Natural killer cell (primary cell): ENCODE measurements at places on chromosomes 2 and 18. TPM values are rescaled to one million over a fixed set of nuclear protein-coding genes. Genes with fewer than 3 reads are reported as not detected.
A peak's percentile ranks its signal among the peaks of the same experiment; 100 is the strongest.

Gene MBD1
- 106 TPM for total RNA-seq

Gene GULP1
- total RNA-seq = not detected

Gene ABCG8
- not detected for total RNA-seq

Gene COL5A2
- 0.68 TPM for total RNA-seq

Gene MC4R
- total RNA-seq = not detected

Gene DSG1
- not detected for total RNA-seq

Gene GAREM1
- not detected for total RNA-seq

Gene SLC19A3
- not detected for total RNA-seq

Gene ASAP2
- 1.8 TPM for total RNA-seq

Gene PDK1
- 17.3 TPM for total RNA-seq

DNA sequence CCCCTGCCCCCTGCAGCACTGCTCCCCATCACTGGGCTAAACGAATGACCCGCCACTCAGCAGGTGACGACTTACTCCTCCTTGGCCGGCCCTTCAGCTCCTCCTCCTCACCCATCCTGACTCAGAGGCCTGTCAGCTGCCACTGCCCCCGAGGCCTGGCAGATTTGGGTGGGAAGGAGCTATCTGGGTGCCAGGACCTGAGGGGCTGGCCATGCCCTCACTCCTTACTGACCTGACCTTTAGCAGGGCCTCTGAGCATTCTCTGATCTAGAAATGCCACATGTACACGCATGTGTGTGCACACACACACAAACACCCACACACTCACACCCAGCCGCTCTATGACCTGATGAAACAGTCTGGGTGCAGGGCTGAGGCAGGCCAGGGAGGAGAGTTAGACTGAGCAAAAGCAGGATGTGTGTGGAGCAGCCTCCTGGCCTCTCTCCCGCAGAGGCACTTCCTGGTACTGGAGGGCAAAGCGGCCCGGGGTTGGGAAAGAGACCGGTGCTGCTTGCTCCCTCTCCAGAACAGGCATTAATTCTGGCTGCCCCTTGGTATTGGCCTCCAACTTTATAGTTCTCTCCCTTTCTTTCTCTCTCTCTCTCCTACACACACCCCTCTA is 68.0 kb downstream of the ZFP36L2 start:
- no peaks in the 10 kb centered on the region for H3K36me3 ChIP-seq
- H3K27ac ChIP-seq = peak overlapping the region; percentile 97
- H3K27me3 ChIP-seq = no peaks in the 10 kb centered on the region
- H3K4me1 ChIP-seq = peaks cover 76% of the 10 kb centered on the region

DNA sequence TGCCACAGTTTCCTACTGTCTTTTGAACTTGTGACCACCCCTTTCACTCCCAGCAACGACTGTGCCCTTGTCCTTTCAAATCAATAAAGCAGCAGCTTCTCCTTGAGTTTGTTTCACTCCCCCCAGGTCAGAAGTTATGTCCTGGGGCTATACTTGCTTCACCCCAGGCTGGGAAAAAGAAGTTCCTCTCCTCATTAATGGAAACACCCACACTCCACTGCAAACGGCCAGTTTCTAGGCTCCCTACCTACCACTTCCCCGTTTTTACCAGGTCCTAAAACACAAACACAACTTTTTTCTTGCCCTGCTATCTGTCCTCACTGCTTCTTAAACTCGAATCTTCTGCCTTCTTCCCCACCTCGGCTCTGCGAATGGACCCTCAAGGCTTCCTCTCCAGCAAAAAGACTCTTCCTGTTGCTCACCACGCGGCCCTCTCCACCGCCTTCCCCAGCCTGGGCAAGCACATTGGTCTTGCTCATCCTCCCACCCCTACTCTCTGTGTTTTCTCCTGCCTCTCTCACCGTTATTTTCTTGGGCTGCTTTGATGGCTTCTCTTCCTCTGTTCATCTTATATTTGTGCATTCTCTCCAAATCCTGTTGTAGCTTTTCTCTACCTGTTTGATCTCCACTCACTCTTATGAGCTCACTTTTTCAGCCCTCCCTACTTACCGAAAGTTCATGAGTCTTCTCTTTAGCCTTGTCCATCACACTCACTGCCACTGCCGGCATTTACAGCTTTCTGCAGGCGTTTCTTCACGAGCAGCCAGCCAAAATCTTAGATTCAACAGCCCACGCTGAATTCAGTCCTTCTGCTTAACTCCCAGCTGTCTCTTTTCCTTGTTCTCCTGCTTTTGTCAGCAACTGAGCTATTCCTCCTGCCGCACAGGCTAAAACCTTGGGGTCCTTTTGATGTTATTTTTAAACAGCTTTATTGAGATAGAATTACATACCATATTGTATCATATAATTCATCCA is 7.0 kb upstream of the SP5 start:
- DNase-seq = no peak
- no peak overlapping the region for H3K4me3 ChIP-seq

- DNase-seq = no peak
- H3K4me1 ChIP-seq = no peaks in the 10 kb centered on the region
- no peak overlapping the region for H3K27ac ChIP-seq
- no peaks in the 10 kb centered on the region for H3K36me3 ChIP-seq
- H3K4me3 ChIP-seq = no peak overlapping the region
These were observed 225.8 kb downstream of the RNF152 start for GRCh38 chr18:61666876-61667590.

DNA sequence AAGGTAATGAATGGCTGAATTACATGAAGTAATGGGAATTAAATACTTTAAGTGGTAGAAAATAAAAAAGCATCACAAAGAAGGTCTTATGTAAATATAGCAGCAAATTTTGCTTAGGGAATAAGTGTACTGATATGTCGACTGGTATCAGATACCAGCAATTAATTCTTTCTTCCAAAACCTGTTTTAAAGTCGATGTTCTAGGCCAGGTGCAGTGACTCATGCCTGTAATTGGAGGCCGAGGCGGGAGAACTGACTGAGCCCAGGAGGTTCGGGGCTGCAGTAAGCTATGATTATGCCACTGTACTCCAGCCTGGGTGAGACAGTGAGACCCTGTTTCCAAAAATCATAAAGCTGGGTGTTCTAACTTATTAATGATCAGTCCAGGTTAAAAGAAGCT is 30.3 kb downstream of the SP3 start:
- no peaks in the 10 kb centered on the region for H3K27me3 ChIP-seq
- peaks cover 8% of the 10 kb centered on the region for H3K36me3 ChIP-seq
- H3K4me1 ChIP-seq = peaks cover 21% of the 10 kb centered on the region

DNA sequence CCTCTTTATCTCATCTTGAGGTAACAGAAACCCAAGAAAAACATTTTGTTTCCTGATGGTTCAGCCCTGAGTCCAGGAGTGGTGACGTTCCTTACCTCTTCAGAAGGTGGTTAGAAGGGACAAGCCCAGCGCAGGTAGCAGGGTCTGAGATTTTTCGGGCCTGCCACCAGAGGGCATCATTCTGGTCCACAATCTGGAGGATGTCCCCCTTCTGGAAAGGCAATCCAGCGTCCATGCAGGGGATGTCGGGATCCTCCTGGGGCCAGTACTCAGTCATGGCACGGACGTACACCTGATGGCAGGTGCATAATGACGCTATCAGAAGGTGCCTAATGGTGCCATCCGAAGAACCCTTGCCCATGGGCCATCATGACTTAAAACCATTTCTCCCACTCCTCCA is 17.7 kb downstream of the MPP4 start:
- no peak overlapping the region for H3K27ac ChIP-seq
- peaks cover 2% of the 10 kb centered on the region for H3K27me3 ChIP-seq
- no peak overlapping the region for H3K4me3 ChIP-seq
- H3K4me1 ChIP-seq = no peaks in the 10 kb centered on the region
- H3K36me3 ChIP-seq = no peaks in the 10 kb centered on the region

DNA sequence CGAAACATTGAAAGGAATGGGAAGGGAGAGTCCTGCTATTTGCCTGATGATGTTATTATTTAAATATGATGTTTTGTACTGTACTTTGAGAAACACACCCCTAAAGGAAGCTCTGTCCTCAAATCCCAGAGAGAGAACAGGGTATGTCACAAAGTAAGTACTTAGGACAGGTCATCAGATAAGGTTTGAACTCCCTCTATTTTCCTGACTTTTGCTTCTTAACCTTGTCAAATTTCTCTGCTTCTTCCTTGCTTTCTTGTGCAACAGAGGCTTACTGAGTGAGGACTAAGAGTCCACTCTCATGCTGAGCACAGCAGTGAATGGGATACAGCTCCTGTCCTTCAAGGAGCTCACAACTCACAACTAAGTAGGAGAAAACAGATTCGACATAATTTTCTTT is 3.7 kb downstream of the DGUOK start:
- no peak overlapping the region for H3K4me3 ChIP-seq
- no peaks in the 10 kb centered on the region for H3K27me3 ChIP-seq
- DNase-seq = no peak
- H3K27ac ChIP-seq = no peak overlapping the region
- peaks cover 23% of the 10 kb centered on the region for H3K4me1 ChIP-seq

- no peak overlapping the region for H3K27ac ChIP-seq
- peaks cover 24% of the 10 kb centered on the region for H3K36me3 ChIP-seq
- H3K4me3 ChIP-seq = no peak overlapping the region
These were observed 16.7 kb downstream of the LANCL1 start for GRCh38 chr2:210459880-210460279.

GRCh38 chr2:191895195-191895594 is 48.3 kb upstream of the CAVIN2 start:
- H3K36me3 ChIP-seq = no peaks in the 10 kb centered on the region
- no peaks in the 10 kb centered on the region for H3K4me1 ChIP-seq
- H3K27ac ChIP-seq = no peak overlapping the region
- DNase-seq = no peak
- H3K27me3 ChIP-seq = no peaks in the 10 kb centered on the region
- no peak overlapping the region for H3K4me3 ChIP-seq

- no peak overlapping the region for H3K4me3 ChIP-seq
- peaks cover 13% of the 10 kb centered on the region for H3K36me3 ChIP-seq
- no peaks in the 10 kb centered on the region for H3K27me3 ChIP-seq
- no peak overlapping the region for H3K27ac ChIP-seq
These were observed 4.0 kb downstream of the C2orf74 start for GRCh38 chr2:61165946-61166345.

- H3K27me3 ChIP-seq = peaks cover 2% of the 10 kb centered on the region
- H3K4me3 ChIP-seq = peak within 1 kb of the TSS; percentile 32
- peak; percentile 67 for DNase-seq
- no peaks in the 10 kb centered on the region for H3K36me3 ChIP-seq
- peak within 1 kb of the TSS; percentile 48 for H3K27ac ChIP-seq
These were observed at the start of gene GPR55 for GRCh38 chr2:230924470-230925341. Gene GPR55, minus strand, starts transcription at chr2:230925242. Its CDS starts 14,280 bp downstream, at chr2:230910962.

GRCh38 chr2:138271467-138271866 is 230.1 kb upstream of the SPOPL start:
- H3K36me3 ChIP-seq = no peaks in the 10 kb centered on the region
- no peak overlapping the region for H3K27ac ChIP-seq
- H3K4me3 ChIP-seq = no peak overlapping the region
- H3K27me3 ChIP-seq = no peaks in the 10 kb centered on the region
- no peak for DNase-seq
- no peaks in the 10 kb centered on the region for H3K4me1 ChIP-seq

DNA sequence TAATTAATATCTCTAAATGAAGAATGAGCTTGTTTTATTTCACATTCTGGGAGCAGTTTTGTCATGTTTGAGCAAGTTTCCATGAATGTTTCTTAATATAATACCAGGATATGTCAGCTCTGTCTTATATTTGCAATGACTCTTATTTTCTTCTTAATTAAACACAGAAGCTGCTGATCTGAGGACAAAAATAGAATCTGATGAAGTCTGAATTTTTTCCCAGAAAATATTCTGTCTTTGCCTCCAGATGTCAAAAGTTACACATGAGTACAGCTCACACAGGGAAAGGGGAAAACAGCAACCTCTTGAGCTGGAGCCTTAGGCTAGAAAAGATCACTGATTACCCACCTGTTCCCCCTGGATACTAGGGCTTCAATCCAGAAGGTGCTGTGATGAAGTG is 606.6 kb upstream of the SYT4 start:
- no peaks in the 10 kb centered on the region for H3K36me3 ChIP-seq
- H3K27me3 ChIP-seq = no peaks in the 10 kb centered on the region
- DNase-seq = no peak
- H3K27ac ChIP-seq = no peak overlapping the region

- no peak for DNase-seq
- H3K4me1 ChIP-seq = peaks cover 13% of the 10 kb centered on the region
- no peaks in the 10 kb centered on the region for H3K27me3 ChIP-seq
- H3K36me3 ChIP-seq = no peaks in the 10 kb centered on the region
- peak overlapping the region; percentile 74 for H3K4me3 ChIP-seq
These were observed 160.8 kb downstream of the AGPS start for GRCh38 chr2:177553176-177553884.

DNA sequence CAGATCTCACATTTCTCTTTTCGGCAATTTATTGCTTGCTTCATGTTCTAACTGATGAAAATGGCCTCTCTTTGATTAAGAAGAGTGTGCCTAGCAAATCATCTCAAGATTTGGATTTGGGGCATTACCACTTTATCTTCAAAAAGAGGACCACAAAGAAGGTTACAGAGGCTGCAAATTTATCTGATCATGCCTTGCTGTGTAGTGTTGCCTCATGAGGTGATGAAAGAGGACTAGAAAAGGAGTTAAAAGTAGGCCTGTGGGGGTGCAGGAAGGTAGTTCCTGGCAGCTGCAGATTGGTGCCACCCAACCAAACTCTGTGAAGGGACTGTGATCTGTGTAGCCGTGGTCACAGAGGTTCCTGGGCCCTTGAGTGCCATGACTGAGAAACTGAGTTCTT is 69.2 kb downstream of the PRELID3A start:
- DNase-seq = peak; percentile 4
- H3K36me3 ChIP-seq = no peaks in the 10 kb centered on the region
- peaks cover 13% of the 10 kb centered on the region for H3K4me1 ChIP-seq

DNA sequence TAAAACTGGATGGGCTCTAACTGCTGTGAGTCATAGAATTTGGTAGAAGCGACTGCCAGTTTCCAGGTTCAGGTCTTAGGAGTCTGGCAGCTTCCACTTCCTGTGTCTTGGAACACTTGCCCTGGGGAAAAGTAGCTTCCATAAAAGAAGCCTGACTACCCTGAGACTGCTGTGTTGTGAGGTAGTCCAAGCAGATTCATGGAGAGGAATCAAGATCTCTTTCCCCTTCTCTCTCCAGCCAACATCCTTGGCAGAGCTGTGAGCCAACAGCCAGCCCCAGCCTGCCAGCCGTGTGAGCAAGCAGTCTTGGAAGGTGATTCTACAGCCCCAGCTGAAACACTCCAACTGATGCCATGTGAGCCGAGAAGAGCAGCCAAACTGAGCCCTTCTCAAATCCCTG is 33.7 kb downstream of the SLC20A1 start:
- DNase-seq = no peak
- H3K27me3 ChIP-seq = no peaks in the 10 kb centered on the region
- H3K4me1 ChIP-seq = peaks cover 9% of the 10 kb centered on the region
- H3K27ac ChIP-seq = no peak overlapping the region
- no peak overlapping the region for H3K4me3 ChIP-seq

DNA sequence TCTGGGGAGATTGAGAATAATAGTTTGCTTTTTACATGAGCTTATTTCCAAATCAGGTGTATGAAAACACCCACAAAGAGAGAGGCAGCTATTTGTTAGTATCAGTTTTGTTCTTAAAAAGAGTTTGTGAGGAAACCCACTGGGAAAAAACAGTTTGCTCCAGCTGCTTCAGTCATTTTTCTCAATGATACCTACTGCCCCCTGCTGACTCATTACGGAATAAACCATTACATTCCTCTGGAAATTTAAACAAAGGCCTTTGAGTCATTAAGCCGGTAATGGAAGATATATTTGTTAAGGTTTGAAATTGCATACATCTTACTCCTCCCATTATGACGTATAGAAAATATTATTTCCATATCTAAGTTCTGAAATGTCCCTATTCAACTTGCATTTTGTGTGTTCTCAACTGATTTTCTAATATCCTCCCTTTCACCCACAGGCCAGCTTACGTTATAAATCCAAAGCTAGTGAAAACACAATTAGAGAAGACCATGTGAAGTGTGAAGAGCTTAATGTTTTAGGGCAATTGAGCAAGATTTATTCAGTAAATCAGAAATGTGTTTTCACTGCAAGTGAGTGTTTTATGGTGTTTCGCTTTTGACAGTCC is 761.6 kb downstream of the DSC3 start:
- no peaks in the 10 kb centered on the region for H3K36me3 ChIP-seq
- H3K27me3 ChIP-seq = no peaks in the 10 kb centered on the region
- H3K27ac ChIP-seq = no peak overlapping the region
- no peaks in the 10 kb centered on the region for H3K4me1 ChIP-seq
- no peak overlapping the region for H3K4me3 ChIP-seq
- no peak for DNase-seq
